Stimulated activated CD8-positive, alpha-beta memory T cell treated with anti-CD3 and anti-CD28 coated beads, Interleukin-4, amount 100 ng/mL, for 4 hours (primary cell): ENCODE measurements at places on chromosomes 7 and 10.

DNA sequence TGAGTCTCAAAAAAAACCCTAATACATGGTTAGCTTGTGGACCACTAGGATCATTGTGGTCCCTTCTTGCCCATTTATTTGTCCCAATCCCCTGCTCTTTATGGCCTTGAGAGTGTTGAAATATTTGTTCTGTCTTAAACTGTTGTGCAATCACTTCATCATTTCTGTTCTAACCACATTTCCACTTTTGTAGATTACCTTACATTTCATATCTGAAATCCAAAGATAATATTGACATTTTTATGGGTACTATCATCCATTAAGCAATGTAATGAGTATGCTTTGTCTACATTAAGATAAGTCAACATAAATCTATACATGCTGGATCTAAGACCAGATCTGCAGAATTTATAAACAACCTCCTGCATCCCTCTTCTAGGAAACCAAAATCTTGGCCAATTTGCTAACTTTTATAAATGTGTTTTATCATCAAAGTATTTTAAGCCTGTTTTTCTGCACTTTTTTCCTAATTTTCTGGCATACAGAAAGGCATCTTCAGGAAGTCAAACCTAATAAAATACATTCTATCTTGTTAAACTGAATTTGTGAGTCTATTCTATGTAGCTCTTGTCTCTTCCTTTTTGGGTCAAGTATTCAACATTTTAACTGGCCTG, 359.4 kb upstream of the CELF2 start:
- no peak for DNase-seq

GRCh38 chr10:26950934-26951333, 90.2 kb upstream of the ABI1 start:
- no peak for DNase-seq

GRCh38 chr10:10209167-10209566, 808.5 kb upstream of the CELF2 start:
- no peak for DNase-seq

- no peak for DNase-seq
Measured at GRCh38 chr7:157037635-157038034, 27.2 kb upstream of the MNX1 start.

- DNase-seq: no peak
Measured at GRCh38 chr7:123131961-123132360, 67.8 kb downstream of the SLC13A1 start.
